Activated effector memory CD4-positive, alpha-beta T cell treated with Interleukin-2 at 50 U/mL for 16 hours (primary cell): ENCODE measurements at places on chromosomes 4 and X.

DNA sequence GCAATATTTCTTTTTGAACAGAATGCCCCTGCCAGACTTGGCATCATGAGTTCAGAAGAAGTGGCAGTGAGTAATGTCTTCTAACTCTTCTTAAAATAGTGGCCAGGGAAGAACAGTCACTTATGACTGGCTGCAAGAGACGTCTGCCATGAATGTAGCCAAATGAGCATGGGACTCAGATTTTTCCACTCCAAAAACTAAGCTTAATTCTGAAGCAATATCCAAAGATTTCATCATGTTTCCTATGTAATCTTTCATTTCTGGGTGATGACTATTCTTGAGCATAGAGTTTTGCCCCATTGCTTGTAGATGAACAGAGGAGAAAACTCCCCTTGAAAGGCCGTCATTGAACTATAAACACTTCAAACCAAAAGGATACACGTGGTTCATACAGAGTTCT is 11.8 kb downstream of the AMBN start:
- DNase-seq = no peak

DNA sequence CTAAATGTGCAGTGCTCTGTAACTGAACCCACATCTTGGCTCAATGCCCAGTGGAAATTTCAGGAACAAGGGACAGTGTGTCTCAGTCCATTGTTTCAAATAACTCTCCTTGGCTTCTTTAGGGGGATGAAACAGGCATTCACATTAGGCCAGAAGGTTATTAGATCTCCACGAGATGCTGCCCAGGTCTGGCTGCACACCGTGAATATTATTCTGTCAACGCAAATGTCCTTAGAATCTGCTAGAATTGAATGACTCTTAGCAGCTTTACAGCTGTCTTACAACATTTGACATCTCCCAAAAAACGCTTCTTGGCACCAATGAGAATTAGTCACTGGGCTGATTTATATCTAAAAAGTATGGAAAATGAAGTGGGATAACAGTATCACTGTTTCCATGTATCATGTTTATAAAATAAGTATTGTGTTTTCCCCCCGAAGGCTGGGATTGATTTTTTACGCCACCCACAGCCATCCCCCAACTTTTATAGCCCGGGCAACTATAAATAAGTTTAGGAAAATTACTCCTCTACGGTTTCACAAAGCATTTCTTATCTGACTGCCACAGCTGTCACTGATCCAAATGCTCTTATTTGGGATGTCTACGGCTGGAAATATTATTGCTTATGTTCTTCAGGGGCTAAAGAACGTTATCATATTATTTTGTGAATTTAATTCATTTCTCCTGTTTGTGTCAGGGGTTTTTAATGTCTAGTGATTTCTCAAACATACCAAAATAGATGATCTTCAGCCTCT is 559.7 kb upstream of the FAT1 start:
- DNase-seq = no peak

- no peak for DNase-seq
These were observed 520 bp downstream of the ACOX3 start for GRCh38 chr4:8439914-8440491.

- no peak for DNase-seq
These were observed 122.8 kb upstream of the FAT1 start for GRCh38 chr4:186846426-186846825.

DNA sequence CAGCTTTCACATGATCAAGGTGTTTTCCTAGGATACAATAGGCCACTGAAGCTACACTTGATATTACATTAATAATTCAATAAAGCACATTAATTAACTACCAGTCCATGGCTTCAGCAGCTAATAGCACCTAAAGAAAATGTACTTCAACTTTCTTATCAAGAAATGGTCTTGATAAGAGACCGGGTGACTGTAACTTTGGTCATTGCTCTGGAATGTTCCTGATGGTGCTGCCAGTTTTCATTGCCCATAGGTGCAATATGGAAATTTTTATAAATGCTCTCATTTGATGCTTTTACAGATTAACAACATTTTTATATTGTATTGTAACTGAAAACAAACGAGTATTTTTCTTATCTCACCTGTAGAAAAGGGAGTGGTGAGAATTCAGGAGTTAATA is 165.4 kb downstream of the SHROOM3 start:
- DNase-seq = no peak
